ENCODE measurements at places on chromosomes 16 and 17.

- DNase-seq, result no peak
Measured at GRCh38 chr16:12456355-12456754, 347.3 kb downstream of the CPPED1 start.

GRCh38 chr17:9798724-9799123 lies 7.3 kb upstream of the DHRS7C start:
- no peak for DNase-seq

DNA sequence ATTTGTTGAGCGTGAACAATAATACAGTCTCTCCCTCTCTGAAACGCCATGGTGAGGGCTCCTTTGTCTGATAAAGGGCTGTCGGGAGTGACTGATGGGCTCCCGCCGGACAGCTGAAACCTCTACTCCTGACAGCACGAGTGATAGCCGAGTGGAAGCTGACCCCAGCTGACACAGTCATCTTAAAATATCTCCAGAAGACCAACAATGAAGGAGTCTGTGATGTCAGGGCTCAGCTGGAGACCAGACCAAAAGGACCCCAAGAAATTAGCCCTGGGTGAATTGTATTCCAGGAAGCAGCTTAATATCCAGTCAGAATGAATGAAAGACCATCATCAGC lies 22.4 kb downstream of the CCDC182 start:
- no peak for DNase-seq

- no peak for DNase-seq
Measured at GRCh38 chr17:14095631-14096030, 26.3 kb downstream of the COX10 start.

GRCh38 chr17:9684955-9685621 lies 39.8 kb downstream of the USP43 start:
- no peak for DNase-seq

- no peak for DNase-seq
Measured at GRCh38 chr16:84355149-84355548, 13.2 kb upstream of the ATP2C2 start.

GRCh38 chr17:28385037-28385400 lies 13.5 kb downstream of the SARM1 start:
- DNase-seq, result no peak

GRCh38 chr17:81480140-81481072 lies 32.2 kb downstream of the ACTG1 start:
- DNase-seq, result no peak

GRCh38 chr16:86086471-86086870 lies 187.5 kb downstream of the IRF8 start:
- peak; percentile 22 for DNase-seq

GRCh38 chr16:56832768-56833167 lies 32.2 kb upstream of the SLC12A3 start:
- DNase-seq, result no peak

GRCh38 chr16:85750146-85750826 lies 610 bp downstream of the C16orf74 start:
- no peak for DNase-seq

- DNase-seq, result no peak
Measured at GRCh38 chr17:72111336-72111923, 9.4 kb upstream of the SOX9 start.

GRCh38 chr17:65537845-65538674 lies 23.4 kb downstream of the AXIN2 start:
- peak; percentile 62 for DNase-seq

- peak; percentile 57 for DNase-seq
Measured at GRCh38 chr16:75219838-75220237, 1.1 kb downstream of the CTRB1 start.

GRCh38 chr16:82773018-82773417 lies 146.2 kb downstream of the CDH13 start:
- DNase-seq, result no peak

GRCh38 chr17:80984749-80985148 lies 6.9 kb upstream of the CHMP6 start:
- no peak for DNase-seq

- DNase-seq, result peak; percentile 36
Measured at GRCh38 chr16:31874366-31875111, 932 bp downstream of the ZNF267 start.

GRCh38 chr16:48081656-48082055 lies 74.1 kb downstream of the ABCC12 start:
- no peak for DNase-seq

- DNase-seq, result no peak
Measured at GRCh38 chr16:88349903-88350900, 32.6 kb upstream of the ZNF469 start.

GRCh38 chr17:82661717-82662683 lies 13.8 kb upstream of the WDR45B start:
- DNase-seq, result no peak

GRCh38 chr16:89116341-89117226 lies 22.9 kb downstream of the ACSF3 start:
- DNase-seq, result no peak

DNA sequence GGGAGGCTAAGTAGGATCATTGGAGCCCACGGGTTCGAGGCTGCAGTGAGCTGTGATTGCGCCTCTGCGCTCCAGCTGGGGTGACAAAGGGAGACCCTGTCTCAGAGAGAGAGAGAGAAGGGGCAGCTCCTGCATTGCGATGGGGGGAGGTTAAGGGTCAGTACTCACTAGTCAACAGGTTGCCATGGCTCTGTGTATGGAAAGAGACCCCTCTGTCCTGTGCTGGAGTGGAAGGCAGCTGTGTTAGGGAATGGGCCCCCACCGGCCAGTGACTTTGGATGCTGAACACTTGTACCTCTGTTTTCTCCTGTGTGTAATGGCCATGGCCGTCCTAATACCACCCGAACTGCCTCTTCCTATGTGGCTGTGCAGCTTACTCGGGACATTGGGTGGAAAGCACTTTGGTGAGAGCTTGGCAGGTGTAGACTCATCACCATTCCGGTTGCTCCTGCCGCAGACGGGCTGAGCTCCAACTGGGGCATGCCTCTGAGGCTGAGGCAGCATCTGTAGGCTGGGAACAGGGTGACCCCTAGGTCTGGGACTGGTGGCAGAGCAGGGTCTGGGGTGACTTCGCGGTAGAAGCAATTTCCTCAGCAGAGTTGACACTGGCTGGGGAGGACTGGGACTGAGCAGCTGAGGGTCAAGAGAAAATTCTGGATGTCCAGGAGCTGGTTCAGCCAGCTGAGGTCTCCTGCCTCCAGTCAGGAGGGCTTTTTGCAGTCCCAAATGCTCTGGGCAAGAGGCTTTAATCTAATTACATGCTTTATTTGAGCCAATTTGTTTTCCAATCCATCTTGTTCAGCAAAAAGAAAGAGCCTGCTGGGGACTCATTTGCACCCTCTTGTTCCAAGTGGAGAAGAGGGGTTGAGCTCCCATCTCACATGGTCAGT lies 184.5 kb downstream of the NTN1 start:
- DNase-seq, result no peak

DNA sequence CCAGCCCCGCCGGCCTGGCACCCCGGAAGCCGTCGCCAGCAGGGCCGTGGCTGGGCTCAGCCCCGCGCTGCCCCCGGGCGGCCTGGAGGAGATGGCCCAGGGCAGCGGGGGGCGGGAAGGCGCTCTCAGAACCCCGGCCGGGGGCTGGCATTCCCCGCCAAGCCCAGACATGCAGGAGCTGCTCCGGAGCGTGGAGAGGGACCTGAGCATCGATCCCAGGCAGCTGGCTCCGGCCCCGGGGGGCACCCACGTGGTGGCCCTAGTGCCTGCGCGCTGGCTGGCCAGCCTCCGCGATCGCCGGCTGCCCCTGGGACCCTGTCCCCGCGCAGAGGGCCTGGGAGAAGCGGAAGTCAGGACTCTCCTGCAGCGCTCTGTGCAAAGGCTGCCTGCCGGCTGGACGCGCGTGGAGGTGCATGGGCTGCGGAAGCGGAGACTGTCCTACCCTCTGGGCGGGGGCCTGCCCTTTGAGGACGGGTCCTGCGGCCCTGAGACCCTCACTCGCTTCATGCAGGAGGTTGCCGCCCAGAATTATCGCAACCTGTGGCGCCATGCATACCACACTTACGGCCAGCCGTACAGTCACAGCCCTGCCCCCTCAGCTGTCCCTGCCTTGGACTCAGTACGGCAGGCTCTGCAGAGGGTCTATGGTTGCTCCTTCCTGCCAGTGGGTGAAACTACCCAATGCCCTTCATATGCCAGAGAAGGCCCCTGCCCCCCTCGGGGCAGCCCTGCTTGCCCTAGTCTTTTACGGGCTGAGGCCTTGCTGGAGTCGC lies 551 bp downstream of the WDR81 start:
- DNase-seq, result peak; percentile 21

DNA sequence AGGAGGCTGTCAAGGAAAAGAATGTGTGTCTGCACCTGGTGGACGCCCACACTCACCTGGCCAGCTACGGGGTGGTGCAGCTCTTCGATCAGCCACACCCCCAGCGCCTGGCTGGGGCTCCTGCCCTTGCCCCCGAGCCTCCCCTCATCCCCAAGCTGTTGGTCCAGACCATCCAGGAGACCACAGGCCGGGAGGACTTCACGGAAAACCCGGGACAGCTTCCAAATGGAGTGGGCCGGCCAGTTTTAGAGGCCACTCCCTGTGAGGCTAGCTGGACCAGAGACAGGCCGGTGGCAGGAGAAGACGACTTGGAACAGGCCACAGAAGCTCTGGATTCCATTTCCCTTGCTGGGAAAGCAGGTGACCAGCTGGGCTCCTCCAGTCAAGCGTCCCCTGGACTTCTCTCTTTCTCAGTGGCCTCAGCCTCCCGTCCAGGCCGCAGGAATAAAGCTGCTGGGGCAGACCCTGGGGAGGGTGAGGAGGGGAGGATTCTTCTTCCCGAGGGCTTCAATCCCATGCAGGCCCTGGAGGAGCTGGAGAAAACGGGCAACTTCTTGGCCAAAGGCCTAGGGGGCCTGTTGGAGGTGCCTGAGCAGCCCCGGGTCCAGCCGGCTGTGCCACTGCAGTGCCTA lies 2.2 kb downstream of the WDR81 start:
- DNase-seq, result no peak

DNA sequence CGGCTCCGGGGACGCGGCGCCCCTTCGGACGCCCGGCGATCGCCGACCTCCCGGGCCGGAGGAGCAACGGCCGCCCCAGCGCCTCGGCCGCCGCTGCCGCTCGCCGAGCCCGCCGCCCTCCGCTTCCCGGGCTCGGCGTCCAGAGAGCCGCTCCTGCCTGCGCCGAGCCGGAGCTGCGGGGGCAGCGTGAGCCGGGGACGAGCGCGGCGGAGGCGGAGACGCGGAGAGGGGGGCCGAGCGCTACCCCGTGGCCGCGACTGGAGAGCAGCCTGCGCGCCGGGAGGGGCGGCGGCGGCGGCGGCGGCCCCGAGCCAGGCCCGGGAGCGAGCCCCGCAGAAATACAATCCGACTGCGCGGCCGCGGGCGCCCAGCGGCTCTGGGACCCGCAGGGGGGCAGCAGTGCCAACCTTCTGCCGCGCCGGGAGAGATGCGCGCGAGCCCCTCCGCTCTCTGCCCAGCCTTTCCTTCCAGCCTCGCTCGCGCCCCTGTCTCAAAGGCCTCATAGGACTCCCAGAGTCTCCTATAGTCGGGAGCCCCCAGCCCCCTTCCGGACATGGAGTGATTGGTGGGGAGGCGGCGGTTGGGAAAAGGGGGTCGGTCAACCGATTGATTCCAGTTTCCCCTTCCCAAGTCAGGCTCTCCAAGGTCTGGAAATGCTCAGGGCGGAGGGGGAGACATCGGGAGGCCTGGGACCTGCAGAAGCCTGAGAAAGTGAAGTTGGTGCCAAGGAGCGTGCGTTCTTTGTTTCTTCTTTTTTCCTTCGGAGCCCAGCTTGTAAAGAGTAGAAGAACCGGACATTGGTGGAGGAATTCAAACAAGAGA lies 1.0 kb upstream of the SDK2 start:
- DNase-seq, result peak; percentile 15

DNA sequence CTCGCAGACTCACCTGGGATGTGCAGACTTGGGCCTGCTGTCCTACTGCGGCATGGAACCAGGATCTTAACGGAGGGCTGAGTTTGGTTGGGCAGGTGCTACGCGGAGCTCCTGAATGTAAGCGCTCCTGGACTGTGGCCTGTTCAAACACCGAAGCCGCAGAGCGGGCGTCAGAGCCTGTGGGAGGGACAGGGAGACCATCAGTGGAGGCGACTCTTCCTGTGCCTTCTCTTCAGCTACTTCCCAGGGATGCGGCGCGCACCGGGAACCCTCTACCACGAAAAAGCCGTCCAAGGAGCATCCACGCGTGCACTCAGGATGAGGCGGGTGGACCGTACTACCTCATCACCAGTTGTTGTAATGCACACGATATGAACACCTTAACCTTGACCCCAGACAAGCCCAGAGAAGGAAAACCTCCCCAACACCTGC lies 2.0 kb downstream of the USP36 start:
- DNase-seq, result no peak

- peak; percentile 62 for DNase-seq
Measured at GRCh38 chr17:4480929-4481898, 17.5 kb upstream of the SPNS2 start.

- DNase-seq, result no peak
Measured at GRCh38 chr16:72969812-72970211, 78.1 kb downstream of the ZFHX3 start.

GRCh38 chr16:4380119-4381063 lies 8.7 kb downstream of the VASN start:
- no peak for DNase-seq

- no peak for DNase-seq
Measured at GRCh38 chr17:27985736-27986399, 56.6 kb upstream of the NLK start.

DNA sequence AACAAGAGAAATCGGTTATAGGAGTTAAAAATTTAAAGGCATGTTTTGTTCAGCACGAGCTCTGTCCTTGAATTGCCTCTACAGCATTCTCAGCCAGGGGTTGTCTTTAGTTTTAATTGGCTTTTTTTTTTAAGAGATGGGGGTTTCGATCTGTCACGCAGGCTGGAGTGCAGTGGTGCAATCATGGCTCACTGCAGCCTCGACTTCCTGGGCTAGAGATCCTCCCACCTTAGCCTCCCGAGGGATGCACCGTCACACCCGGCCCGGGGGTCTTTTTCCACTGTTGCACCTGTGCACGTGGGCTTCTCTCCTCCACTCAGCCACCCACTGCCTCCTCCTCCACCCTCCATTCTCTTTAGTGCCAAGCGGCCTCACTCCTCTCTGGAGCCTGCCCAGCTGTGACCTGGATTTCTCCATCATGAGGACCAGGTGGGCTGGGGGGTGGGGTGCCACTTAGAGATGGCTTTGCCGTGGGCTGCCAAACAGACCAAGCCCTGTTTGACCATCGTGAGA lies 106.8 kb upstream of the SEC14L1 start:
- no peak for DNase-seq

DNA sequence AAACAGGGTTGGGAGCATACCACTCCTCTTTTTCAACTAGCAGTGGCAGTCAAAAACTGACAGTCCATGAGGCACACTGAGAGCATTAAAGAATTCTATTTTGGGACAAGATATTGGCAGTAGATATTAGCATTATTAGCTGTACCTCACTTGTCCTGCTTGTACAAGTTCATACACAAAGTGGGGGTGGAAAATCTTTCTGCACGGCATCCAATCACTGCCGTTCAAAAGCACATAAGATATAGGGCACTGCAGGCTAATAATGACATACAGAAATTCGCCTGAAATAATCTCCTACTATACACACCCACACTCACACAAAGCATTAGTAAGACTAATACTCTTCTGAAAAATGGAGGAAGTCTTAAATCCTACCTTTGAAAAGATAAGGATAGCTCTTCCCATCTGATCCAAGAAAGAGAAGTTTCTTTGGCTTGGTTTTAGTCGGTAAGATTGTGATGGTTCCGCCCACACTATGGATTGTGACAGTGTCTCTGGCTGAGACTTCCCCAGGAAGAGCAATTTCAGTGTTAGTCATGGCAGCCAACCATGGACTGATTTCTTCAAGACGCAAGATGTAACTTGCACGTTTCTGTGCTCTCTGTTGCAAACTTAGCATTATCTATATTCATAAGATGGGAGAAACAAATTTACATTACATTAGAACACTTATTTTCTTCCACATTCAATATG lies 40.6 kb upstream of the ARL6IP1 start:
- DNase-seq, result no peak

GRCh38 chr16:81530296-81530721 lies 85.7 kb downstream of the CMIP start:
- no peak for DNase-seq

All from activated CD4-positive, alpha-beta T cell treated with anti-CD3 and anti-CD28 coated beads, Interleukin-2, amount 10 ng/mL, durations not matched to agents 7 days and 5 days (primary cell).